ENCODE measurements at places on chromosomes 7 and 10. TPM values are rescaled to one million over a fixed set of nuclear protein-coding genes. Genes with fewer than 3 reads are reported as not detected.

HOXA2 gene
- total RNA-seq: not detected

PSMG3 gene
- 44.5 TPM for total RNA-seq

PLXDC2 gene
- total RNA-seq: not detected

TDRD1 gene
- total RNA-seq: 0.11 TPM

DNAJC12 gene
- 11.0 TPM for total RNA-seq

TAS2R5 gene
- 0.62 TPM for total RNA-seq

DNA sequence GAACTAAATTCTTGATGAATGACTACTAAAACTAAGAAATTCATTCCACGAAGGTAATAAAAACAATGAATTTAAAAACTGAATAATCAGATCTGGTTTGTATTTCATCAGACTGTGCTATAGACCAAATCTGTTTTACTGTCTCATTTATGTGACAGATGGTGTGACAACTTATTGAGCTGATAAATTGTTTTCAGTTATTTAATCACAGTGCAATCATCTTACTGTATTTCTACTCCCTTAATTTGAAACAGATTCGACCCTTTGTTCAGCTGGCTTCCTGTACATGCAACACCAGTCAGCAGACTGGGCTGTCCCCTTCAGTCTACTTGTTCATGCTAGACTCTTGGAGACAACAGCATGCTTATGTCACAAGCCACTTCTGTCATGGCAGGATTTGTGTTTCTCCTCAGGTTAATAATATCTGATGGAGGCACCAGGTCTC is 150.9 kb downstream of the MBL2 start:
- no peaks in the 10 kb centered on the region for H3K4me1 ChIP-seq
- no peak overlapping the region for H3K4me3 ChIP-seq
- no peaks in the 10 kb centered on the region for H3K27me3 ChIP-seq
- no peak overlapping the region for H3K27ac ChIP-seq
- no peaks in the 10 kb centered on the region for H3K36me3 ChIP-seq

DNA sequence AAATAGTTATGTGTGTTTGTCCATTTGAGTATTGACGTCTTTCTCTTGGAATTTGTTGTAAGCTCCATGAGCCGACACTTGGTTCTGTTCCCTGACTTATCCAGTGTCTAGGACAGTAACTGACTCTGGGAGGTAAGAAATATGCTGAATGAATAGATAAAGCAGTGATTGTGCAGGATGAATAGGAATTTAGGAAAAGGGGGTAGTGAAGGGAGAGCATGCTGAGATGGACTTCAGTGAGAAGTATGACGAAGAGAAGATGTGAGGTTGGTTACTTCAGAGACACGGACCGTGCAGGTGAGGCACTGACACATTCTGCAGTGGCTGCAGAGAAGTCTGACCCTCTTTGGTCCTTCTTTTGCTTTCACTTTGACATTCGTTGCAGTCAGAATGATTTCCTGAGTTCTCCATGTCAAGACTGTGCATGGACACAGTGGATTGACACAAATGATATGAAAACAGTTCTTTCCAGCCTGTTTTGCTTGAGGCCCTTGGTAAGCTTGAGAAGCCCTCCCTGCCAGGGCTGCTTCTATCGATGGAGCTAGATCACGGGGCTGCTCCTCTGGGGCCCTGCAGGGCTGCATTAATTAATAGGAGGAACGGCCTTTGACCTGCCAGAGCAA is 261.5 kb upstream of the SORCS1 start:
- H3K27ac ChIP-seq: no peak overlapping the region
- DNase-seq: no peak
- no peak overlapping the region for H3K4me3 ChIP-seq
- no peaks in the 10 kb centered on the region for H3K36me3 ChIP-seq
- no peaks in the 10 kb centered on the region for H3K27me3 ChIP-seq
- no peaks in the 10 kb centered on the region for H3K4me1 ChIP-seq

- no peak overlapping the region for H3K27ac ChIP-seq
- no peaks in the 10 kb centered on the region for H3K4me1 ChIP-seq
- H3K27me3 ChIP-seq: no peaks in the 10 kb centered on the region
Observed at GRCh38 chr10:106044503-106044902, 1120.0 kb downstream of the SORCS1 start.

- H3K4me1 ChIP-seq: peaks cover 6% of the 10 kb centered on the region
- H3K27me3 ChIP-seq: peaks cover 15% of the 10 kb centered on the region
- no peaks in the 10 kb centered on the region for H3K36me3 ChIP-seq
- H3K4me3 ChIP-seq: no peak overlapping the region
- DNase-seq: no peak
Observed at GRCh38 chr10:70265032-70265689, 18.6 kb downstream of the NPFFR1 start.

- no peaks in the 10 kb centered on the region for H3K4me1 ChIP-seq
- H3K36me3 ChIP-seq: no peaks in the 10 kb centered on the region
- no peak for DNase-seq
- no peaks in the 10 kb centered on the region for H3K27me3 ChIP-seq
- H3K27ac ChIP-seq: no peak overlapping the region
Observed at GRCh38 chr10:55232553-55232952, 431.5 kb upstream of the PCDH15 start.

DNA sequence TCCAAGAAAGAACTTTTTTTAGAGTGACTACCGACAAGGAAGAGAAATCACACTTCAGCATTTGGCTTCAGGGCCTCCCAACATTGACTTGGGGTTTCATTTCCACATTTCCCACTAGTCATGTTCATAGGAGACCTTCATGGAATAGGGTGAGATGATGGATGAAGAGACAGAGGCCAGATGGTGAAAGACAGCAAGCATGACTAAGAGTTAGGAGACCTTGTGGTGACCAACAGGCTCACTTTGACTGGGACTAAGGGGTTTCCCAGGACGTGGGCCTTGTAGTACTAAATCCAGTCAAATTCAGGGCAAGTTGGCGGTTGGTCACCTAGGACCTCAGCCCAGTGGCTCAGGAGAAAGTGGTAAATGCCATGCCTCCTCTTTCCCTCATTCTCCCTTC is 3.0 kb upstream of the GIMAP5 start:
- peak overlapping the region; percentile 90 for H3K27ac ChIP-seq
- H3K36me3 ChIP-seq: peaks cover 39% of the 10 kb centered on the region
- H3K4me3 ChIP-seq: no peak overlapping the region
- H3K4me1 ChIP-seq: peaks cover 70% of the 10 kb centered on the region

DNA sequence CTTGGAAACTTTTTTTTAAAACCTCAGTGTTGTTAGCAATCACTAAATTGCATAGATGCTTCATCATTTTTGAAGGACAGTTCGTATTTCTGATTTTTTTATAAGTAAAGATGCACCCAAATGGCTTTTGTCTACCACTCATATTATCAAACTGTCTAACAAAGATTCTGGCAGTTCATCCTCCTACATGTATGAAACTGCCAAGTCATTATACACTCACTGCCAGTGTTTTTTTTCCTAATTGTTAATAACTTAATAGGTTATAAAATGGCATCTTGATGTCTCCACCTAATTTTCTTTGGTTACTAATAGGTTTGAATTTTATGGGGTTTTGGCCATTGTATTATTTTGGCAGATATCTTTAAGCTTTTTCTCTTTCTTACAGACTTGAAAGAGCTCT is 77.0 kb downstream of the HTR5A start:
- DNase-seq: no peak
- no peak overlapping the region for H3K4me3 ChIP-seq
- no peak overlapping the region for H3K27ac ChIP-seq
- H3K4me1 ChIP-seq: no peaks in the 10 kb centered on the region
- H3K27me3 ChIP-seq: peaks cover 26% of the 10 kb centered on the region

DNA sequence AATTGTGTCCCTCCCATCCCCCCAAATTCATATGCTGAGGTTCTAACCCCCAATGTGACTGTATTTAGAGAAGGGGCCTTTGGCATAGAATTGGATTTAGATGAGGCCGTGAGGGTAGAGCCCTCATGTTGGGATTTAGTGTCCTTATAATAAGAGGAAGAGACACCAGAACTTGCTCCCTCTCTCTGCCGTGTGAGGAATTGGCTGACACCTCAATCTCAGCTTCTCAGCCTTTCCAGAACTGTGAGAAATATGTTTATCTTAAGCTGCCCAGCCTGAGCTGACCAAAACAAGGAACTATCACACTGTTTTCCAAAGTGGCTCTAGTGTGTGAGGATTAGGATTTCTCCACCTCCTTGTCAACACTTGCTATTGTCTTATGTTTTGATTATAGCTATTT is 400.0 kb upstream of the FZD8 start:
- H3K4me3 ChIP-seq: no peak overlapping the region
- H3K4me1 ChIP-seq: no peaks in the 10 kb centered on the region
- no peaks in the 10 kb centered on the region for H3K27me3 ChIP-seq
- H3K36me3 ChIP-seq: no peaks in the 10 kb centered on the region
- no peak overlapping the region for H3K27ac ChIP-seq

- no peaks in the 10 kb centered on the region for H3K4me1 ChIP-seq
- no peak overlapping the region for H3K4me3 ChIP-seq
- H3K27ac ChIP-seq: no peak overlapping the region
- DNase-seq: no peak
- H3K27me3 ChIP-seq: no peaks in the 10 kb centered on the region
Observed at GRCh38 chr10:123882177-123882576, 9.4 kb downstream of the CPXM2 start.

DNA sequence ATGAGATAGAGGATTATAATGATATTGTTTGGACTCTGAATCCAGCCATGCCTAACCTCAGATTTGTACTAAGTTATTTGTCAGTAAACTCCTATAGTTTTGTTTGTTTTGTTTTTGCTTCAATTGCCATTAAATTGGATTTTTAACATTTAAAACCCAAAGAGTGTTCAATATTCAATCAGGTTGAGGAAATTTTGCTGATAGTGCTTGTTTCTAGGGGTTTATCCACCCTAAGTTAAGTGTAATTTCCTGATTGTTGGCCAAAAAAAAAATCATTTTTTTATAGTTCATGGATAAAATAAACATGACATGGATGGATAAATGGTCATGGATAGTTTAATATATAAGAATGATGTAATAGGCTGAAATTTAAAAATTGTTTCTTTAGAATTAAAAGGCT is 11.4 kb upstream of the BET1 start:
- no peak overlapping the region for H3K27ac ChIP-seq
- H3K36me3 ChIP-seq: no peaks in the 10 kb centered on the region
- H3K4me1 ChIP-seq: no peaks in the 10 kb centered on the region

DNA sequence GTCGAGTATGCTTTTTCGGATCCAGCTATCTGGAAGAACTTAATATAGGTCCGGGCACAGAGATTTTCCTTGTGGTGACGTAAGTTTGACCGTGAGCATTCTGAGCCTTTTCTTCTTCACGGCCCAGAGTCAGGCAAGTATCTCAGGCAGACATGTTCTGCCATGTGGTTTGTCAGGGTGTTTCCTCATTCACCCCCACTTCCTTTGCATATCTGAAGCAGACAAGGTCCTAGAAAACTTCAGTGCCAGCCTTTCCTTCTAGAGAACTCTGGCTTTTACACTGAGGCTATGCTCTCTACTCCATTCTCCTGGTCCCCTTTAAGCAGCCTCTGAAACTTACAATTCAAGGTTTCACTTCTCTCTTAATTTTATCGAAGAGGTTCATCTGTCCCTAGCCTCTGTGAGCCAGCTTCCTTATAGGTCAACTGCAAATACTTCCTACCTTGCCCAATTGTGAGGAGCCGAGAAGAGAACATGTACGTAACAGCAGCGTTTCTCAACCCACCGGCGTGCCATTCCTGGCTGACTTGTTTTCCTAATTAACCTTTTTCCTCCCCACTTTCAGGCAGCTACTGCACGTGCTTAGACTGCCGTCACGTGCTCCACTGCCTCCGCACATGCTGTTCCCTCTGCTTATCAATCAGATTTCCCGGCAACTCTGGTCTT is 47.3 kb downstream of the CDCA7L start:
- DNase-seq: no peak
- H3K4me1 ChIP-seq: peaks cover 19% of the 10 kb centered on the region

- no peaks in the 10 kb centered on the region for H3K27me3 ChIP-seq
- no peak overlapping the region for H3K27ac ChIP-seq
- H3K36me3 ChIP-seq: no peaks in the 10 kb centered on the region
- no peak for DNase-seq
- H3K4me1 ChIP-seq: no peaks in the 10 kb centered on the region
Observed at GRCh38 chr7:80740778-80741545, 102.5 kb downstream of the CD36 start.

DNA sequence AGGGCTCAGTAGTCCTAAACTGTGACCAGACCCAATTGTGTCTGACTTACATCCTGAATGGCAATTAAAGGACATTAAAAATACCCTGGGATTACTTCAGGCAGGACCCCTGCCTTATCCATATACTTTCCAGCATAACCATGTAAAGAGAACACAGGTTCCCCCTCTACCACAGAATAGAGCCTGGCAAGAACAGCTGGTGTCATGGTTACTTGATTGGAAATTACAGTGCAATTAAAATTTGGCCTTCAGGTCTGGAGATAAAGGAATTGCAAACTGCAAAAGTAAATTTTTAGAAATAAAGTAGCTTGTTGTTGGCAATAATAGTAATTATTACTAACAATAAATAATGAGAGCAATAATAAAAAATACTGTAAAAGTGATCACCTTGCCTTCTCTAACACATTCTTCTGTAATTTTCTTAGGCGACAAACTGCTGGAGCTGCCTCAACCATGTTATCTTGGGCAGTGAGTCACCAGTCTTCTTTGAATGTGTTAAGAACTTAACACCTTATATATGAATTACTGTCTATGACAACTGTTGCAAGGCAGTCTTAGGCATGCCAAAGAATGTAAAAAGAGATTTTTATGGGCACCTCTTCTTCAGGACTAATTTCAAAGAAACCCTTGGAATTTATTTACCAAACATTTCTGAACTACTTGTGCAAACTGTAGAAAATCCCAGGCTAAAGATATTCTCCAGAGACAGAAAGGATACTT is 53.7 kb downstream of the HIBADH start:
- H3K36me3 ChIP-seq: no peaks in the 10 kb centered on the region
- no peak for DNase-seq
- H3K27ac ChIP-seq: no peak overlapping the region
- no peak overlapping the region for H3K4me3 ChIP-seq

- H3K27me3 ChIP-seq: no peaks in the 10 kb centered on the region
- no peaks in the 10 kb centered on the region for H3K4me1 ChIP-seq
- H3K4me3 ChIP-seq: no peak overlapping the region
- no peak for DNase-seq
- no peak overlapping the region for H3K27ac ChIP-seq
Observed at GRCh38 chr10:90421874-90422273, 436.0 kb downstream of the HTR7 start.

- no peak overlapping the region for H3K27ac ChIP-seq
- H3K27me3 ChIP-seq: no peaks in the 10 kb centered on the region
- H3K4me1 ChIP-seq: no peaks in the 10 kb centered on the region
- H3K4me3 ChIP-seq: no peak overlapping the region
- no peaks in the 10 kb centered on the region for H3K36me3 ChIP-seq
- no peak for DNase-seq
Observed at GRCh38 chr7:30921540-30922401, 10.1 kb downstream of the AQP1 start.

DNA sequence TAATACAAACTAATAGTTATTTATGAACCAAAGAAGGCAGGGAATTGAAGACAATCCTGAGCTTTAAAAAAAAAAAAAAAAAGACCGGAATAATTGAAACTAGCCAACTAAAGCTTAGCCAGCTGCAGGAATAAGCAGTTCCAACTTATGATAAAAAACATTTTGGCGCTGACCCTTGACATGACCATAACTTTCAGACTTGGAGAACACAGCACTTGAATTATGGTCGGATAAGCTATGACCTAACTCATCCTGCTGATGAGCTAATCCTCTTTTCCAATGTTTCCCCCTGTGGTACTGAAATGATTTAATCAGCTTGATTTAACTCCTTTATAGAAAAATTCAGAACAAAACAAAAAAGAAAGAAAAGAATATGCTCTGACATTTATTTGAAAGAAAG is 181.8 kb downstream of the DGKB start:
- H3K36me3 ChIP-seq: no peaks in the 10 kb centered on the region
- no peaks in the 10 kb centered on the region for H3K27me3 ChIP-seq
- no peak for DNase-seq
- no peak overlapping the region for H3K27ac ChIP-seq

GRCh38 chr7:133036289-133036688 is 45.6 kb downstream of the CHCHD3 start:
- DNase-seq: no peak
- H3K27me3 ChIP-seq: no peaks in the 10 kb centered on the region
- peaks cover 6% of the 10 kb centered on the region for H3K4me1 ChIP-seq

Measured in activated T-helper 2 cell treated with anti-CD3 and anti-CD28 coated beads, Interferon-gamma antibody, Interleukin-2, Interleukin-4, amounts not matched to agents 10 μg/mL and 5 μg/mL and 100 μg/mL, durations not matched to agents 14 hours and 24 hours and 36 hours (primary cell).